ENCODE measurements at places on chromosomes 2 and 18.

- no peak overlapping the region for H3K4me3 ChIP-seq
- H3K27me3 ChIP-seq = no peaks in the 10 kb centered on the region
- H3K27ac ChIP-seq = no peak overlapping the region
Measured at GRCh38 chr2:20913491-20913890, 90.6 kb upstream of the LDAH start.

GRCh38 chr2:116452651-116453050 is 1361.8 kb upstream of the DDX18 start:
- H3K27me3 ChIP-seq = no peaks in the 10 kb centered on the region
- no peak for DNase-seq
- H3K27ac ChIP-seq = no peak overlapping the region
- no peak overlapping the region for H3K4me3 ChIP-seq
- no peaks in the 10 kb centered on the region for H3K36me3 ChIP-seq
- no peaks in the 10 kb centered on the region for H3K4me1 ChIP-seq

DNA sequence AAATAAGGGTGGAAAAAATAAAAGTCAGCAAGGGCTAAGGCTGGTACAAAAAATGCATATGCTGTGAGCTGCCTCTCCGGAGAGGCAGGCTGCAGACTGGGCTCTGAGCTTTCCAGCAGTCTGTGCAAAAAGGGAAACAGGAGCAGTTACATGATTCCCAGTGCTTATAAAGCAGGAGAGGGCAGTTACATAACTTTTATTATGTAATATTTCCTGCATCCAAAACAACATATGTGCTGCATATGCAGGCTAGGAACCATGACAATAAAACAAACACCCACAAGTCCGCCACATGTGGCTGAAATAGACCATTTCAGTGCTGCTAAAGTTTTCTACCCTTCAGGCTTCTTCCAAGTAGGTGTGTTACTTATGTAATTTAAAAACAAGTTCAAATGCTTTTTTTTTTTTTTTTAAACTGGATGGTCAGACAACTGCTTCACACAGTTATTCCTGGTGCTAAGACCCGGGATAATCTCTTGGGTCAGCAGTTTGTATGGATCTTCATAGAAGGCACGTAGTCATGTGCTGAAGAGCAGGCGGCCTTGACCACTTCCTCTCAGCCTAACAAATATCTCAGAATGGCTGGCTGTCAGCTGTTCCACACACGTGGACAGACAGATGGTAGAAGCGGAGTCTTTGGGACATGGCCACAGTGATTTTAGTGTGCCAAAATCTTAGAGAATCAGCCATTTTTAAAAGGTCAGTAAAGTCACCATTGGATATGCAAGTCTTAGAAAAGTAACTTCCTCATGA is 43.5 kb downstream of the ARMC9 start:
- H3K4me3 ChIP-seq = no peak overlapping the region
- no peak overlapping the region for H3K27ac ChIP-seq
- DNase-seq = no peak

- H3K4me3 ChIP-seq = no peak overlapping the region
- no peaks in the 10 kb centered on the region for H3K36me3 ChIP-seq
- DNase-seq = no peak
- H3K4me1 ChIP-seq = no peaks in the 10 kb centered on the region
- H3K27ac ChIP-seq = no peak overlapping the region
Measured at GRCh38 chr2:140698636-140699035, 1432.2 kb downstream of the LRP1B start.

DNA sequence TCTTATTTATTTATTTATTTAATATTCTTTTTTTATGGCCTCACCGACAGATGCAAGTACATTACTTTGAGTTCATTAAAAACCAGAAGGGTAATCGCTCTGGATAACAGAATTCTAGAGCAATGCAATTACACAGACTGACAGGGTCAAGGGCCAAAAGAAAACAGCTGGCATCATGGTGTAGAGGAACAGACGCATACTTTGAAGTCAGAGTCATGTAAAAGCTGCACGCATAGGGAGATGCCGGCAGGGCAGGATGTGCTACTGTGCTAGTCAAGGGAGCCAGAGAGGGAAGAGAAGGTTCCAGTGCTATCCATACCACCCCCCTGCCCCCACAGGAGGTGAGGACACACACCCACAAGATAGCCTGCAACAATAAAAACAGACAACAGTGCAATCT is 115.2 kb upstream of the TFCP2L1 start:
- no peaks in the 10 kb centered on the region for H3K27me3 ChIP-seq
- H3K36me3 ChIP-seq = peaks cover 42% of the 10 kb centered on the region
- no peak overlapping the region for H3K27ac ChIP-seq
- no peaks in the 10 kb centered on the region for H3K4me1 ChIP-seq

DNA sequence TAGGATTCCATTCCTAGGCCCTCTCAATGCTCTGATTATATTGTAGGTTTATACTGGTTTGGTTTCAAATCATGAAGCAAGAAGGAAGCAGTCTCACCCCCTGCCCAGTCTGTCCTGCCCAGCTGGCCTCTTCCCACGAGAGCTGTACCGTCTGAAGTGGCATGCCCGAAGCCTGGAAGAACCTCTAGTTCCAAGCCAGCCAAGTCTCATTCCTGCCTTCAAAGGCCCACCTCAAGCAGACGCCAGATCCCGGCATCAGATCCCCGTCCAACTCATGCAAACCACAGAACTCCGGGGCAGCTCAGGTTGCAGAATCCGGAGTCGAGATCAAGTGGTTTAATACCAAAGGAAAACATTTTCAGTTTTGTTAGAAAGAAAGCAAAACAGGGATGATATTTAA is 234.4 kb downstream of the LPIN1 start:
- H3K27me3 ChIP-seq = no peaks in the 10 kb centered on the region
- H3K27ac ChIP-seq = no peak overlapping the region
- no peak for DNase-seq
- peaks cover 9% of the 10 kb centered on the region for H3K4me1 ChIP-seq
- H3K36me3 ChIP-seq = no peaks in the 10 kb centered on the region
